CD4-positive, alpha-beta memory T cell (primary cell): ENCODE measurements at places on chromosomes 1 and 21. TPM values are rescaled to one million over a fixed set of nuclear protein-coding genes. Genes with fewer than 3 reads are reported as not detected.
A peak's percentile ranks its signal among the peaks of the same experiment; 100 is the strongest.

UBASH3A gene
- 43.1 TPM for polyA plus RNA-seq

DNA sequence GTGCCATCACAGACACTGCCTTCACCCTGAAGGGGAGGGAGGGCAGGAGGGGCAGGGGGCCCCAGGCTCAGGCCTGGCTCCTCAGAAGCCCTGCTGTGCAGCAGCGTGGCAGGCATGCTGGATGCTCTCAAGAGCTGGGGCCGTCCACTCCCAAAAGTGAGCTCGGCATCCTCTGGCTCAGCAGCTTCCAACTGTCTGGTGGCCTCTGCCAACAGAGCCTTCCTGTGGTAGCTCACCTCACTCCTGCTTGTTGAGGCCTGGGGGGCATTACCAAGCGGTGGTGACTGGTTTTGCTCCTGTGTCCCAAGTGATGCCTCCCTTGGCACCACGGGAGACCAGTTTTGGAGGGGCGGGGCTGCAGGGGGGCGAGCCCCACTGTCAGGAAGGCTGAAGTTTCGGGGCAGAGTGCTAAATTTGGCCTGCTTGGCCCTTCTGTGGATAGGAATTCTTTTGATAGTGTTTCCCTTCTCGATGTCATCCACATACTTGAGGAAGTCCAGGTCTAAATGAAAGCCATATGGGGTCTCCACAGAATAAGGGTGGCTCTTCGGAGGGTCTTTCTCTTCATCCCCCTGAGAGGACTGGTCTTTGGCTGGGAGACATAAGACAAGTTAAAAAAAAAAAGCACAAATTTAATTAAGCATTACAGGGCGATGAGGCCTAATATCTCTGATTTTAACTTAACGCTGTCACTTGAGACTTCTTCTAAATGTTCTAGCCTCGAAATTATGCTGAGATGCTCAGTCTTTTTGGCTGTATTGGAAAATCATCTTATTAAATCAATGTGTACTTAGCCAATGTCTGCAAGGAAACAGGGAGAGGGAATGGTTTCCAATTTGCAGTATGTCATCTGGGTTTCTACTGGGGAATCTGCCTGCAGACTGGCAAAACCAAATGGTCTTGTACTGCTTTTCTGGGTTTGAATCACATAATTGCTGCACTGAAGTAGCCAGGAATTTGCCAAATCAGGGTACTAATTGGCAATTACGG lies 44.4 kb downstream of the KANK4 start:
- DNase-seq: no peak

DNA sequence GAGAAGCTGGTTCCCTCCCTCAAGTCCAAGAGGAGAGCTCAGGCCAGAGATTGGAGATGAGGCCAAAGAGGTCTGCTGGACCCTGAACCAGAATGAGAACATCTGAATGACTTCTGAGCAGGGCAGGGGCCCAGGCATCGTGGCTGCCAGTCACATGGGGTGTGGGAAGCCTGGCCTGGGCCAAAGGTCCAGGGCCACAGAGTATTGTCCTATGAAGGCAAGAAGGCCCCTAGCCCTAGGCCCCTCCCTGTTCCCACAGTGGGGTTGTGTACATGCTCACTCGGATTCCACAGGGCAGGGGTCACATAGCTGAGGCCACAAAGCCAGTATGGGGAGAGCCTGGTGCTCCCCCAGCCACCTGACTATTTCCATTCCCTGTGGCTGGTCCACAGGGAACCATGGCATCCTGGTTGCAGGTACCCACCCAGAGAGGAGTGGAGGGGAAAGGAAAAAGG lies 18.5 kb upstream of the SLC1A7 start:
- DNase-seq: no peak

DNA sequence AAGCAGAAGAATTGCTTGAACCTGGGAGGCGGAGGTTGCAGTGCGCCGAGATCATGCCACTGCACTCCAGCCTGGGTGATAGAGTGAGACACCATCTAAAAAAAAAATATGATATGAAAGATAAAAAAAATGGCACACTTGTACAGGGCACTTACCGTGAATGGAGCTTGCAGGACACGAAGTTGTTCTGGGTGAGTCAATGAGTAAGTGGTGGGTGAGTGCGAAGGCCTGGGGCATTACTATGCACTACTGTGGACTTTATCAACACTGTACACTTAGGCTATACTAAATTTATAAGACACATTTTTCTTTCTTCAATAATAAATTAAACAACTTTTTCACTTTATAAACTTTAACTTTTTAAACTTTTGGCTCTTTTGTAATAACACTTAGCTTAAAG lies 37.0 kb downstream of the TNFRSF8 start:
- no peak for DNase-seq

DNA sequence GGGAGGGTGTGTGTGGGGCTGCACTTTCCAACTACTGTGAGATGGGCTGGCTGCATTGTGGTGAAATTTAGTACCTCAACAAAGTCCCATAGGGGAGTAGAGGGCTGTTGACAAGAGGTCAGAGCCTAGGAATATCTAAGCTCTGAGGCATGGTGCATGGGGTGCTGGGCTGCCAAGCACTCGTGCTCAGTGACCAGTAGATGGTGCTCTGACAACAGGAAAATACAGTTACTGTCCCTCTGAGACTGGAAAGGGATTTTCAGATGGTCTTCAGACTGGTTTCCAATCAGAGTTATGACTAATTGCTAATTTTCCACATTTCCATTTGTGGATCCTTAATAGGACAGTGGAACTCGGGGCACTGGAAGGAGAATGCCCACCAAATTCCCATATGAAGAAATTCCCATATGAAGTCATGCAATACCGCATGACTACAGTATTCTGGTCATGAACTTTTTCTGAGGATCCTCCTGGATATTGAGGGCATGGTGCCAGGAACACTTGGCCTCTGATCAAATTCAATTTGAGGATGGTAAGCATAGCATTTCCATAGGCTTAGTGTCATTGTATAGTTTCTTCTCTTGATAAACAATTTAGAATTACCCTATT lies 4.1 kb upstream of the CACNA1E start:
- DNase-seq: no peak

- DNase-seq: no peak
These were observed 50.4 kb downstream of the KDM1A start for GRCh38 chr1:23069675-23070074.

DNA sequence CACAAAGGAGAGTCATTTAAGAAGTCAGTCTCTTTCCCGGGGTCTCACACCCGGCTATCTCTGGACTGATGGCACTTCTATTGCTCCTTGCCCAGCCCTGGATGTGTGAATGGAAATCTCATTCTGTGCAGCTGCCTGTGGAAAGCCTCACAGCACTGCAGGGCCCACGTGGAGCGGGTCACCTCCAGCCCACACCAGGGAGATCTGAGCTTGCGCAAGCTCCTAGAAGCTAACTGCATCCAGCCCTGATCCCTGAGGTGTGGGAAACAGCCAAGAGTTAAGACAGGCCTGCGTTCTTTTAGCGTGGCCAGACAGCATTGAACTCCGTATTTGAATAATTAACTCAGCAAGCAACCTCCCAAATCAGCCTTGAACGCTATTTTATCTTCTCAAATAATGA lies 150.5 kb downstream of the LRIG2 start:
- no peak for DNase-seq

DNA sequence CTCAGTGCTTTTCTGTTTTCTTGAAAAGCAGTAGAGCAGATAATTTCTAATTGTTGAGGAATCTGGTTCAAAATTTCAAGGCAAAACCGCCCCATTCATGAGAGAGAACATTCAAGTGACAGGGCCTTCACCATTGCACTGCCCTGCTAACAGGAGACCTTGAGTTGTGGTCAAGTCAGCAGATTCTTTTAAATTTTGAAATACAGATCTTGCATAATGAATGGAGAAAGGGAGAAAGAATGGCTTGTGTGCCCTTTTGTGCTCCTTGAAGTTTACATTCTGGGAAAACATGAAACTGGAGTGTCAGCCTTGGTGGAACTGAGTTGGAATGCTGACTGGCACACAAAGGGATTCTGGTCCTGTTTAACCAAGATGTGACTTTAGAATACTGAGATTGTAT lies 164.5 kb upstream of the UBE2U start:
- no peak for DNase-seq

- no peak for DNase-seq
These were observed 89.5 kb upstream of the ETV3 start for GRCh38 chr1:157227700-157228099.

GRCh38 chr1:193462629-193463320 lies 276.4 kb upstream of the B3GALT2 start:
- peak; percentile 57 for DNase-seq

- DNase-seq: no peak
These were observed 11.0 kb upstream of the DENND1B start for GRCh38 chr1:197786280-197786679.
